ENCODE measurements at places on chromosomes 5 and 9.

DNA sequence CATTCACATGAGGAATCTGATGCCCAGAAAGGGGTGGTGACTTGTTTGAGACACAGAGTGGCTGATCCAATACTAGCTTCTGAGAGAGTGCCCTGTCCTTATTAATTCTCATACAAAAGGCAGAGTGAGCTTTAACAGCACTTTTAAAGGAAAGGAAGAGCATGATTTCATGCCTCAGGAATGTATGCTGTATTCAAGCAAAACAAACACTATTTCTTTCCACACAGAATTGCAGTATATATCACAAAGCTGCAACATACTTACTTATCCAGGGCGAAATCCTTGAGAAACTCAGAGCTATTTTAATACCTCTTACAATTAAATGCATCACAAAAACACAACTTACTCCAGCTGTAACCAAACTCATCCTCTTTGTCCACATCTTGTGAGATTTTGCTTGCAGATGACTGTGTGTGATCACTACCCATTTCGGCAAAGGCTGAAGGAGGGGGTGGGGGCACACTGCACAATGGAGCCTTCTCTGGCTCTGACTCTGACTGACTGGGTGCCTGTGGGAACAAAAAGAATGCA lies 139.8 kb downstream of the MPDZ start:
- DNase-seq = peak; percentile 64

DNA sequence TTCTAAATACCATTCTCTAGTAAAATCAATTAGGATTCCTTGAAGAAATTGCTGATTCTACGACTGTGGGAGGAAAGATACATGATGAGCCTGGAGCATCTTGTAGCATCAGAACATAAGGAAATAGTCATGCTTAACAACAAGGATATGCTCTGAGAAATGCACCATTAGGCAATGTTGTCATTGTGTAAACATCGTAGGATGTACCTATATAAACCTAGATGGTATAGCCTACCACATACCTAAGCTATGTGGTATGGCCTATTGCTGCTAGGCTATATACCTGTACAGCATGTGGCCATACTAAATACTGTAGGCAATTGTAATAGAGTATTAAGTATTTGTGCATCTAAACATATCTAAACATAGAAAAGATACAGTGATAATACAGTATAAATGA lies 77.4 kb upstream of the VCAN start:
- no peak for DNase-seq

GRCh38 chr9:72460342-72461312 lies 60.8 kb upstream of the TMC1 start:
- DNase-seq = no peak

- DNase-seq = no peak
These were observed 176.0 kb downstream of the SLC12A2 start for GRCh38 chr5:128259607-128260021.

DNA sequence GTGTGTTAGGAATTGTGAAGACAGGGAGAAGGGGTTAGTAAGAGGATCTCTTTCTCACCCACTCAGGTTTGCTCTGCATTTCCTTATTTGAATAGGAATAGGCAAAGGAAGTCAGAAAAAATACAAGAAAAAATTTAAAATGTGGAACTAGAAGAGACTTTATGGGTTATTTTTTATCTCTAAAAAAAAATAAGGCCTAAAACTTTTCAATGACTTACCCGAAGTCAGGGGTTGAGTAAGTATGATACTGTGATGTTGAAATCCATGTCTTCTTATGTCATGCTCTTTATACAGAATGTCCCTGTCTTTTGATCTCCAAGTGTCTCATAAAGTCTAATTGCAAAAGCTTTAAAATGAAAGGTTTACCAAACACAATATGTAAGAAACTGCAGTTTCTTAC lies 148.3 kb upstream of the PIK3R1 start:
- DNase-seq = no peak

GRCh38 chr5:42760426-42760825 lies 3.8 kb downstream of the CCDC152 start:
- no peak for DNase-seq

DNA sequence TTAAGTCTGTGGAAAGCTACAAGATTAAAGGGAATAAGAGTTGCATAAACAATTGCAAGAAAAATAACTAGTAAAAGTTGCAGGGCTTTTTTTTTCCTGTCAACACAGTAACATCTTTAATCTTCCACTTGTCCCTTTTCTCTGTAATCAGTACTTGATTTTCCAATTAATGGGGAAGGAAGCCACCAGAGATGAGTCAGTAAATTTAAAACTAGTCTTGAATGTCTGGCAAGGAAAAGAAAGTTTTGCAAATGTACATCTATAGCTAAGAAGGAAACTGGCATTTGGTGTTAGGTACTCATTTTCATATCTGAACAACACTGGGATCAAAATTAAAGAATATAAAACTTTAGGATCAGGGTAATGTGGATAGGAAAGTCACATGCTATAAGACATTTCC lies 17.1 kb downstream of the DAP start:
- no peak for DNase-seq

- no peak for DNase-seq
These were observed 35.7 kb downstream of the OXCT1 start for GRCh38 chr5:41834506-41834905.

DNA sequence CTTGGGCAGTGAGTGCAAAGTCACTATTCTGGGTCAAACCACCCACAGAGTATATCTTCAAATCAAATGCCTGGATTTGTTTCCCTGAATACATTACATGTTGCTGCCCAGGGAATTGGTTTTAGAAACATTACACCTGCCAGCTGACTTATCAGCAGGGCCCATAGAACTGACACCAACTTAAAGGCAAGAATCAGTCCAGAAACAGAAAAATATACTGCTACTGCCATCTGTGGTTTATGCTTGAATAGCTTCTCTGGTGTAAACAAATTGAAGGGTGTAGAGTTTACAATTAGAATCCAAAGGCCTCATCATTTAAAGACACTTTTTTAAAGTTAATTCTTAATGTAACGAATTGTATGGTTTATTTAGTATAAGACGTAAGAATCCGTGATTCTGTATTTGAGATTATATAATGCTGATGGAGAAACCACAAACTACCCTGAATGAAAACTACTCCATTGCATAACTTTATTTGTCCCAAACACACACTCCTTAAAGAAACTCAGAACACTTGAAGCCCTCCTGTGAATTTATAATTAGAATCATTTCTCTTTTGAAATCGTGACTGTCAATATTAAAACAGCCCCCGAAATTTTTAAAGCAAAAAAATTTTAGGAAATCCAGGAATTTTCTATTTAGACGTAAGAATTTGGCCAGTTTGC lies 6.2 kb downstream of the NR6A1 start:
- DNase-seq = no peak

DNA sequence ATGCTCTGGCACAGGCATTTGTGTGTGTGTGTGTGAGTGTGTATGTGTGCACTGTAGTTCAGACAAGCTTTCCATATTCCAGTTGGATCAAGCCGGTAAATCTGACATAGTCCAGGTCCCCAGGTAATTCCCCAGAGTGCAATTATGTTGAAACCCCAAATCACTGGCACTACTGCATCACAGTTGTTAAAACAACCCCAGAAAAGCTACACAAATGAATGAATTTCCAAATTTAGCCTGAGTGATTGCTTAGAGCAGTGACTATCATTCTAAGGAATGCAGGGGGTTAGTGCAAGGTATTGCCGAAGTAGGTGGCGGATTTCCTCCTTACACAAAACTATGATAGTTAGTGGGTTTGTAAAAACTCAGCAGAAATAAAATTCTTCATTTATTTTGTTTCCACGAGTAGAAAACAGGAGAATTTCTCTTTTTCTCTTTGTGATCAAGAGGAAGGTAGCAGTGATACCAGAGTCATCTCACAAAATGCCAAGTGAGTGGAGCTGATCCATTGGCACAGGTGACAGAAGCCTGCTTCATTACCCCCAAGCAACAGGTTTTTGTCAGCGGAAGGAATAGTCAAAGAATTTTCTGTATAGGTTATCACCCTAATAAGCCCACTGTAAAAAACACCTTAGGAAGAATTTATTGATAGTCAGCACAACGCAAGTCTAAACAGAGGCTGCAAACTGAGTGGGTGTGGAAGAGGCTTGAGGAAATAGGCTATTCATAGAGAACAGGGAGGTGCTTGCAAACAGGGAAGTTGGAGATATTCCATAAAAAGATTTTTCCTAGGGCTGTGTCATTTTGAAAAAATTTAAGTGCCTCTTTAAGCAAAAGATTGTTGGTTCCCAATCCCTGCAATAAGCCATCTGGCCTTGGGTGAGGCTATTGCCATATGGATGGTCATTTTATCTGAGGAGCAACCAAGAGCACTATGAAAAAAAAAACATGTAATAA lies 385.1 kb downstream of the CHSY3 start:
- DNase-seq = peak; percentile 19

DNA sequence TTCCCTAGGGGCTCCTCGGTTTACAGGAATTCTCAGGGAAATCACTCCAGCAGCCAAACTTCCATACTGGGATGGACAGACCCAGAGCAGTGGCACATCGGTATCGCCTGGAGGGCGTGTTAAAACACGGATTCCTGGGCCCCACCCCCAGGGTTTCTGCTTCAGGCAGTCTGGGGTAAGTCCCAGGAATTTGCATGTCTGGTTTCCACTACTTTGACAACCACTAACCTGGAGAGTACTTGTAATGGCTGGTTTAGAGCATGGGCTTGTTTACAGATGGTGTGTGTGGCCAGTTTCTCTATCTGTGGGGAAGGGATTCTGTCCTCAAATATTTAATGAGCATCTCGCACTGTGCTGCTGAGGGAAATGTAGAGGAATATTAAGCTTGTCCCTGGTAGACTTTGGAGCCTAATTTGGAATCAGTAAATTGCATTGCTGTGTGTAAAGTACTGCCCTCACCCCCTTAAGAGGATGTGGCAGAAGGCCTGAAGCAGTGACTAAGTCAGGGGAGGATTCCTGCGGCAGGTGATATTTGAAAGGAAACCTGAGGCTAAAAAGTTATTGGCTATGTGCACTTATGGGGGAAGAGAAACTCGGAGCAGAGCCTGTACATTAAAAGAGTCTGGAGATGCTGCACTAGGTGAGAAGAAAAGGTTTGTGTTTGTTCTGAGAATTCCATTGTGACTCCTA lies 18.6 kb upstream of the TJP2 start:
- no peak for DNase-seq

DNA sequence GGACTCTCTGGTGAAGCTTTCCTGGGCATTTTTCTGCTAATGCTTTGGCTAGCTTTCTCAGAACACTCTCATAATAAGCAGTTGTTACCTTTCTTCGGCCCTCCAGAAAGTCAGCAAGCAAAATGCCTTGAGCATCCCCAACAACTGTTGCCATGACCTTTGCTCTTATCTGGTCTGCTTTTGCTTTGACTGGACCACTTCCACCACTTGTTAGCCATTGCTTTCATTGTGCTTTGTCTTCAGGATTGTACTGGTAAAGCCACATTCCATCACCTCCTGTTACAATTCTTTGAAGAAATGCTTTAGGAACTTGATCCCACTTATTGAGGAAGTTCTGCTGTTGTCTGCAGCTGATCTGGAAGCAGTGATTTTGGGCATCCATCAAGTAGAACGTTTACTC lies 35.7 kb downstream of the RAD50 start:
- no peak for DNase-seq

DNA sequence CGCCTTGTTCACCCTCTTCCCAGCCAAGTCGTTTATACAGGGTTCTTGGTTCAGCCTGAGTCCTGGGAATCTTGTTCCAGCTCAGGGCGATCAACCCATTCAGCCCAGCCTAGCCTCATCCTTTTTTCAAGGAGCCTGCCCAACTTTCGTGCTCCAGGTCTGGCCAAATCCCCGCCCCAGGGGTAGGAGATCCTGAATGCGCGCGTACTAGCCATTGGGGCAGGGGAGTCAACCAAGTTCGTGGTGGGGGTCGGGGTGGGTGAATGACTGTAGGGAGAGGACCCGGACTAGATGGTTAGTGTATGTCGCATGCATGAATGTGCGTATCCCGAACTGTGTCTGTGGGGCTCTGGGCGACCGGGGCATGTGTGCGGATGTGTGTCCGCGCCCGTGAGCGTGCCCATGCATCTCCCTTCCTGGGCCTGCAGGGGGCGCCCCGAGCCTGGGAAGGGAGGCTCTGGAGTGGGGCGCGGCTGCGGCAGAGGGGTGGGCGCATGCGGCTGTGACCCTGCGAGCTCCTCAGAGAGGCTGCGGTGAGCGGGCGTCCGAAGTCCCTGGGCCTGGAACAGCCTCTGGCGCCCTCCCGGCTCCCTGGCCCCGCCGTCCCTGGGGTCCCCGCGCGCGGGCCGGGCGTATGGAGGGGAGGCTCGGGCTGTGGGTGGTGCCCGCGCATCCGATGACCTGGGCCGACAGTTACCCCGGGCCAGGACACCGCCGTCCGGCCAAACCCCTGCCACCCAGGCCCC lies 8.7 kb downstream of the CCL21 start:
- peak; percentile 80 for DNase-seq

DNA sequence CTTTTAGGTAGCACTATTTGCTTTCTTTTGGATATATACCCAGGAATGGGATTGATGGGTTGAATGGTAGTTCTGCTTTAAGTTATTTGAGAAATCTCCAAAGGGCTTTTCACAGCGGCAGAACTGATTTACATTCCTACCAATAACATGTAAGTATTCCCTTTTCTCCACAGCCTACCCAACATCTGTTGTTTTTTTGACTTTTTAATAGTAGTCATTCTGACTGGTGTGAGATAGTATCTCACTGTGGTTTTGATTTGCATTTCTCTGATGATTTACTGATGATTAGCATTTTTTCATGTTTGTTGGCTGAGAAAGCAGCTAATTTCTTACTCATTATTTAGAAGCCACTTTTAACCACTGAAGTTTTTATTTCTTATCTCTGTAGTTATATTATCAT lies 221.1 kb upstream of the ACTBL2 start:
- DNase-seq = no peak

DNA sequence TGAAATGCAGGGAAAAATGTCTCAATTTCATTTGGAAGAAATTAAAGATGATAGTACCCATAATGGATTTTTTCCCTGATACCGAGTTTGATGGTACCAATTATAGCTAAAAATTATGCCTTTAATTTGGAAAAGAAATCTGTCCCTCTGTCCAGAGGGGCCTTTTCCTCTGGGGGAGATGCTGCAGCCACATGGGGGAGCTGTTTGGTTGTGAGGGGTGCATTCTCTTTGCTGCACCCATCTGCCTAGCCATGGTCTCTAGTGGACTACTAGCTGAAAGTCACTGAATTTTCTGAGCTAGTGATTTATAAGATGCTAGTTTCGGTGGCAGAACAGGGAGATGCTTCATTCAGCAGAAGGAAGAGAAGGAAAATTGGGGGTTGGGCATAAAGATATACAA lies 9.6 kb downstream of the SEC61B start:
- peak; percentile 43 for DNase-seq
